ENCODE measurements at places on chromosomes 3 and 15. TPM values are rescaled to one million over a fixed set of nuclear protein-coding genes. Genes with fewer than 3 reads are reported as not detected.

DNA sequence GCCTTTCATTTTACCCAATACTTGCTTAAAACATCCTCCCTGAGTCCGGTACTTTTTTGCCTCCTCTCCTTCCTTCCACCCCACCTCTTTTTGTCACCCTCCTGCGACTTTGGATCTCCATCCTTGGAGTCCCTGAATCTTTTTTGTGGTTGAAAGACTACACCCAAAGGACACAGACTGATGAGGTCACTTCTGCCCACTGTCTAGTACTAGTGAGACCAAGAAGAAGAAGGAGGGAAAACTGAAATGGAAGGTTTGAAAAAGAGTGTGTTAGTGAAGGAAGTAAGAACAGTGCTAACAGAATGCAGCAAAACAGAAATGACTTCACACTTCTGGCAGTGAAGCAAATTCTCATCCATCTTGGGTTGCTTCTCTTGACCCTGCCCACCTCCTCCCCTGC, 6.6 kb downstream of the B3GNT5 start:
- no peaks in the 10 kb centered on the region for H3K36me3 ChIP-seq
- peaks cover 5% of the 10 kb centered on the region for H3K4me1 ChIP-seq
- DNase-seq: no peak

- DNase-seq: peak; percentile 55
- no peaks in the 10 kb centered on the region for H3K27me3 ChIP-seq
- H3K4me3 ChIP-seq: peak overlapping the region; percentile 87
- H3K36me3 ChIP-seq: no peaks in the 10 kb centered on the region
- peaks cover 29% of the 10 kb centered on the region for H3K4me1 ChIP-seq
Observed at GRCh38 chr15:74782259-74783071, 585 bp downstream of the CSK start.

- H3K27me3 ChIP-seq: peaks cover 15% of the 10 kb centered on the region
Observed at GRCh38 chr3:140250010-140250855, 315.2 kb downstream of the CLSTN2 start.

DNA sequence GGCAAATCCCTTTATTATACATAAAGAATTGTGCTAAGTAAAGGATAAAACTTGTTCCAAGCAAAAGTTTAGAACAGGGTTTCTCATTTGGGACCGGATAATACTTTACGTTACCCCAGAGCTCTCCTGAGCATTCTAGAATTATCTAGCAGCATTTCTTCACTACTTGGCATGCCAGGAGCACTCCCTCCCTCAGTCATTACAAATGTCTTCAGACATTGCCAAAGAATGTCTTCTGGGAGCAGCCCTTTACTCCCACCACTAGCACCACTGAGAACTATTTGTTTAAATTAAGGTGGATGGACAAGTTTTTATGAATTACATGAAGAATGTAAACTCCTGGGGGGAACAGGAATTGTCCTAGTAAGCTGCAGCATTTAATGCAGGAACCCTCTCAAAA, 516.4 kb downstream of the GBE1 start:
- DNase-seq: peak; percentile 51
- peaks cover 25% of the 10 kb centered on the region for H3K4me1 ChIP-seq
- H3K36me3 ChIP-seq: no peaks in the 10 kb centered on the region

DNA sequence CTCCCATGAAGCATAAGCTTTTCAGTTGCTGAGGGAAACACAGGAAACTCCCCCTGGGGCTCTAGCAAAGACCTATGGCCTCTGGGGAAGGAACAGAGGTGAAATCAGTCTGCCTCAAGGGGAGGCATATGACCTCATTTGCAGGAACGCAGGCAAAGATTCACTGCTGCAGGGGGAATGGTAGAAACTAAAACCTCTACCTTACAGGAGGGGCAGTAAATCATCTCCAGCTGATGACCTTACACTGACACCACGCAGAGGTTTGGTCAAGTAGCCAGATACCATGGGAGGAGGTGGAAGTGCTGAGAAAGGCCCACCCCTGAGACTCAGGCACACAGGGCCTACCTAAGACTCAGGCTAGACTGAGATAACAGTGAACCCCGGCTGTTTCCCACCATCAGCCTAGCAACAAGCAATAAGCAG, 81.1 kb downstream of the RAD18 start:
- DNase-seq: no peak
- H3K27me3 ChIP-seq: no peaks in the 10 kb centered on the region
- no peak overlapping the region for H3K27ac ChIP-seq

DNA sequence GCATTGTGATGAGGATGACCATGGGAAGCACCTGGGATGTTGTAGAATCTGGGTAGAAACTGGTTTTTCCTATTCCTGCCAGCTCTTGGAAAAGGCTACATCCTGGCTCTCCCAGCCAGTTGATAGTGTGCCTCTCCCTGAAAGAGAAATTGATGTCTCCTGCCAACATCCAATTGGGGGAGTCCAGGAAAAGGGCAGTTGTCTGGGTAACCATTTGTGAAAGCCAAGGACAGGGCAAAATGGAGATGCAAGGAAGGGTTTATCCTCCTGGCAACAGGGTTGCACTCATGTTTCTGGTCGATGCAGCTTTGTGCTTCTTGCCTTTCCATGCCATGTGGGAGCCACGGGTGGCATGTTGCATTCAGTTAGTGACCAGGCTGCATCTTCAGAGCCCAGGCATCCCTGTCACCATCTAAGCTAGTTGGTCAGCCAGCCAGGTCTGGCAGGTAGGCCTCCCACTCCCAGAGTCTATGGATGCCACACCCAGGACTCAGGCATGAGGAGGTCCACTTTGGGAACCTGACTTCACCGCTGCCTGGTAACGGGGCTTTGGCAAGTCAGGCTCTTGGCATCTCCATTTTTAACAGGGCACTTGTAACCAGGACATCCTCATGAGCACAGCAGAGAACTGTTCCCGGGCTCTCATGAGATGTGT, 153.5 kb downstream of the DNAJB8 start:
- H3K27ac ChIP-seq: no peak overlapping the region
- no peak for DNase-seq
- no peak overlapping the region for H3K4me3 ChIP-seq
- H3K27me3 ChIP-seq: no peaks in the 10 kb centered on the region
- no peaks in the 10 kb centered on the region for H3K36me3 ChIP-seq

- no peak for DNase-seq
- H3K4me1 ChIP-seq: no peaks in the 10 kb centered on the region
- no peak overlapping the region for H3K4me3 ChIP-seq
Observed at GRCh38 chr15:61248790-61249189, 19.7 kb upstream of the RORA start.

DNA sequence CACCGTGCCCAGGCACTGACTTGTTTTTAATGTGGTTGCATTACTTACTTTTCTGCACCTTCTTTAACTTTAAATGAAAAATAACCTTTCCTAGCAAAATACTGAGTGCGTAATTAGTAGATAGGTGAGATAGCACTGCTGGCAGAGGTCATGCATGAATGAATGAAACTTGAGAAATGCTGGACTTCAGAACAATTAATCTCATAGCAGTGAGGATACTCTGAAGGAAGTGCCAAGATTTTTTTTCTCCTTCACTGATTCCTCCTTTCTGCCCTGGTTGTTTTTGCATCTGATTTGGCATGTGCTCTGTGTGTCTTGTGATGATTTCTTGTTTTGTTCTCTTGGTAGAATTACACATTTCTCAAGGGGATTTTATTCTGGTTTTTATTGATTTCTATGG, 378.9 kb downstream of the PTPRG start:
- H3K4me1 ChIP-seq: no peaks in the 10 kb centered on the region
- no peak overlapping the region for H3K27ac ChIP-seq
- no peak overlapping the region for H3K4me3 ChIP-seq
- DNase-seq: no peak

DNA sequence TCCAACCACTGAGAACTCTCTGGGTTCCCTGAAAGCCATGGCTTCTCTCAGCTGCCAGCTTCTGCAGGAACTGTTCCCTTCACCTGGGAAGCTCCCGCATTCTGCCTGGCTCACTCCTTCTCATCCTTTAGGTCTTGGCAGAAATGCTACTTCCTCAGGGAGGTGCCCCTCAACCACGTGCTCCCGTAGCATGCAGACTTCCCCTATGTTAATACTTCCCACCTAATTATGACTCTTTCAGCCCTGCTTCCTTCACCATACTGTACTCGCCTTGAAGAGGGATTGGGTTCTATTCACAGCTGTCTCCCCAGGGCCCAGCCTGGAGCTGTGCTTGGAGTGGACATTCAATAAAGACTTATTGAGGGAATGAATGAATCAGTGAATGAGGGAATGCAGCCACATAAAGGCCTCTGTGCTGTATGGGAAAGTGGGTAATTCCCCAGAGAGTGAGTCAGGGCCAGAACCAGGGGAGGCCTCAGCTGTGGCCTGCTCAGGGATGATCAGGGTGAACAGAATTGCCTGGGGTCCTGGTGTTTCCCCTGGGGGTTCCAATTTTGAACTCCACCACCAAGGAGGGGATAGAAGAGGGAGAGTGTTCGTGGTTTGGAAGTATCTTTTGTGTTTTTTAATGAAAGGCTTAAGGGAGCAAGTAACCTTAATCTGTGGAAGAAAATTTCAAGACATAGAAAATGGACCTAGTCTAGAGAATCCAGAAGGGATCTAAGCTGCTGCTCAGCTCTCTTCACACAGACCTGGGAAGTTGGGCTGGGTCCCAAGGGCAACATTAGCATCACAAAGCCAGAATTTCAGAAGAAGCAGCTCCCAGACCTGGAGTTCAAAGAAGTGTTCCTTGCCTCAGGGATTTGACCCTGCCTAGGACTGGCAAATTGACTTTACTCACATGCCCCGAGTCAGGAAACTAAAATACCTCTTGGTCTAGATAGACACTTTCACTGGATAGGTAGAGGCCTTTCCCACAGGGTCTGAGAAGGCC, 14.6 kb upstream of the FAM107A start:
- H3K4me1 ChIP-seq: no peaks in the 10 kb centered on the region
- peaks cover 7% of the 10 kb centered on the region for H3K27me3 ChIP-seq
- no peak overlapping the region for H3K4me3 ChIP-seq
- H3K27ac ChIP-seq: no peak overlapping the region
- peak; percentile 30 for DNase-seq

CASR gene
- not detected for total RNA-seq

ARGFX gene
- total RNA-seq: not detected

DNA sequence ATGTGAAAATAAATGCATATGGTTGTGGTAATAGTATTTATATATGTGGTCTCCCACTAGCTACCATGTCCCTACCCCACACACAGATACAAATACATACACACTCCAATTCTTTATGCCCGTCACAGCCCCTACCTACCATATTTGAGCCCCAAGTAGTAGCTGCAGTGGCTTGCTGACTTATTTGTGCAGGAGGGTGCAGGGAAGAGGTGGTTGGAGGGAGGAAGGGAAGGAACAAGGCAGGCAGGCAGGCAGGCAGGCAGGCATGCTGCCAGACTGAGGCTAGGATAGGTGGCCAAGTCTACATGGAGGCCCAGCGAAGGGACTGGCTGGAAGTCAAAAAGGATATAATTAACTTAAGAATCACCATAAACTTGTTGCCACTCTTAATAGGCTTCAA, 82.9 kb downstream of the SCN11A start:
- H3K4me1 ChIP-seq: no peaks in the 10 kb centered on the region
- DNase-seq: no peak
- H3K27me3 ChIP-seq: no peaks in the 10 kb centered on the region
- no peak overlapping the region for H3K27ac ChIP-seq
- no peak overlapping the region for H3K4me3 ChIP-seq
- no peaks in the 10 kb centered on the region for H3K36me3 ChIP-seq

STAB1 gene
- not detected for total RNA-seq

GRCh38 chr15:100230784-100231183, 111.0 kb downstream of the ADAMTS17 start:
- no peaks in the 10 kb centered on the region for H3K4me1 ChIP-seq
- H3K4me3 ChIP-seq: no peak overlapping the region
- no peak for DNase-seq
- H3K27ac ChIP-seq: no peak overlapping the region
- H3K27me3 ChIP-seq: no peaks in the 10 kb centered on the region
- H3K36me3 ChIP-seq: no peaks in the 10 kb centered on the region

DNA sequence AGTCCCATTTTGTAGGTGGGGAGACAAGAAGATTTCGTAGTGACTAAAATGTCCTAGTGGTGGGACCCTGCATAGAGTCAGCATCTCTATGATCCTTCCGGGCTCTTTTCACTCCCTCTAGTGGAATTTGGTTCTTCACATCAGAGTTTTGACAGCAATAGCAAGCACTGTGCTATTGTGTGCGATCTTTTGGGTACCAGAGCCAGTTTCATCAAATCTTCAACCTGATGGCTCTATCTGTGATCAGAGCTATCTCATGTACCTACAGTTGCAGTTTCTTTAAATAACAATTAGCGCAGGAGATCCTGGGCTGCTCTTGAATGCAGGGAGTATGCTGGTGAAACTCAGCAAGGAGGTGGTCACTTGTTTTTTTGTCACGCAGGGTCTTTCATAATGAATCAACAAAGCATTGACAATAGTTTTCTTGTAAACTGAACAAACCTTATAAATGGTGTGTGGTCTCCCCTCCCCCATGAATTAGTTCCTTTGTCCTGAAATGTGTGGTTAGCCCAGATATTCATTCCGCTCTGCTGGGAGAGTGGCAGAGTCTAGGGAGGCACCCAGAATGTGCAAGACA, 257.2 kb upstream of the SOX2 start:
- H3K27ac ChIP-seq: no peak overlapping the region
- H3K27me3 ChIP-seq: no peaks in the 10 kb centered on the region
- H3K4me1 ChIP-seq: no peaks in the 10 kb centered on the region

DNA sequence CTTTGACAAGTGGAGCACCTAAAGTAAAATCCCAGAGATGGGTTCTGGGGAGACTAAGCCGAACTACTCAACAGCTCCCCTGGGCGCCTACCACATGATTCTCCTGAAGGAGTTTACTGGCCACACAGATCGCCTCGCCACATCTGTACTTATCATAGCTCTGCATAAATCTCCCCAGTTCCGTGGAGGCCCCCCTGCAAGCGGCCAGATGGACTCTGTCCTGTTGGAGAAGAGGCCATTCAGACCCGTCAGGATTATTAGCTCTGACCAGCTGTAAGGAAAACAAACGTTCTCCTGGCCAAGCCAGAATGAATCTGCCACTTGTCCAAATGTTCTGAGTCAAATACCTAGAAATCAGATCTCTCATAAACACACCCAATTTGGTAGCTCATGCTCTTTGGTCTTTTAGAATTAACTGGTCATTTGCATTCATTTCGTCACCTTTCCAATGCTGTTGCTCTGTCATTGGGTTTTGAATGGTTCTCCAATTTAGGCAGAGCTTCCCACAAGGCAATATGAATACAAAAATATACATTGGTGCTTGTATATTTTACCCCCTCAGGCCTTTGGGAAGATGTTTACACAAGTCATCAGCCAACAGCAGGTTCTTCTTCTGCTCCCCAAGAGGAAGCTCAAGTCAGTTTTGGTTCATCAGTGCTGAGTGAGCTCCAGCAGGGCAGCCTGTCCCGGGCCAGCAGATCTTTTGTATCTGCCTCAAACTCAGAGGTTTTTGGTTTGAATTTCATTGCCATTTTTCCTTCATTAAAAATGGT, 124.5 kb downstream of the THSD4 start:
- no peak overlapping the region for H3K27ac ChIP-seq
- peaks cover 20% of the 10 kb centered on the region for H3K4me1 ChIP-seq
- peaks cover 12% of the 10 kb centered on the region for H3K36me3 ChIP-seq
- no peaks in the 10 kb centered on the region for H3K27me3 ChIP-seq
- no peak for DNase-seq
- no peak overlapping the region for H3K4me3 ChIP-seq

DNA sequence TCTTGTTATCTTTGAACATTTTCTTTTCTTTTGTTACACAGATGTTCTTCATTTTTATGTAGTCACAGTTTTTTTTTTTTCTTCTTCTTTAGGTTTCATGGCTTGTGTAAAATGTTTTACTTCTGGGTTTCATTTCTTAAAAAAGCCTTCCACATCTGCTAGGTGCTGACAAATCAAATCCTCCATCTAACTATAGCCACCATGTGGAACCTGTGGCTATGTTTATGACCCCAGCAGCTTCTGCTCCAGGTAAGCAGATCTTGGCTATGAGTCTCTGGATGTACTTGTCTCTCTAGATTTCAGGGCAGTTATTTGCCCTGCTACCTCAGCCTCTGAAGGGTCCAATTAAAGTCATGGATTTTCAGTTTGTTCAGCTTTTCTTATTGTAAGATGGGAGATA, 44.5 kb downstream of the OXSM start:
- no peaks in the 10 kb centered on the region for H3K27me3 ChIP-seq
- no peak overlapping the region for H3K27ac ChIP-seq
- no peak overlapping the region for H3K4me3 ChIP-seq

Measured in GM23248 (cell line).